ENCODE measurements at places on chromosomes 2 and 18.

DNA sequence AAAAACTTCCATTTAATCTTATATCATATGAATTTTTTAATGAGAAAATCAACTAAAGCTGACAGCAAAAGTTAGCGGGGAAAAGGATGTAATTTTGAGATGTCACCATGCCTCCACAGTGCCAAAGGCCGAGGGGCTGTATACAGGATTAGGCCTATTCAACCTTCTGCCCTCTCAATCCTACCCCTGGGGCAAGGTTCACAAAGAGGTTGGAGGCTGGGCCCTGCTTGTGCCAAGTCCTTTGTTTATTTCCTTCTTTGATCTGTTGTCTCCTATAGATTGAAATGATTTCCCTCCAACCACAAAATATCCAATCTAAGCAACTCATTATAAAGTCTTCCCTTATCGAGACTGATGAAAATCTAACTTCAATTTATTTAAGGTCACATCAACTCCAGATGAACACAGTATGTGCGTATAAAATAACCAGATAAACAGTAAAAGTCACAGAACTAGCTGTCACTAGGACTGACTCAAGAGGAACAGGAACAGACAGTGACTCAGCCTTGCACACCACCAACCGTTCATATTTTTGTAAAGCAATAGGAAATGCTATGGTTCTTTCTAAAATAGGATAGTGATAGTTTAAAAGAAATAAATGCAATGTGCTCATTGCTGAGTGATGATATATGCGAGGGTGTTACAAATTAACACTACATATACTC is 95.8 kb downstream of the SLC25A12 start:
- no peak for DNase-seq

DNA sequence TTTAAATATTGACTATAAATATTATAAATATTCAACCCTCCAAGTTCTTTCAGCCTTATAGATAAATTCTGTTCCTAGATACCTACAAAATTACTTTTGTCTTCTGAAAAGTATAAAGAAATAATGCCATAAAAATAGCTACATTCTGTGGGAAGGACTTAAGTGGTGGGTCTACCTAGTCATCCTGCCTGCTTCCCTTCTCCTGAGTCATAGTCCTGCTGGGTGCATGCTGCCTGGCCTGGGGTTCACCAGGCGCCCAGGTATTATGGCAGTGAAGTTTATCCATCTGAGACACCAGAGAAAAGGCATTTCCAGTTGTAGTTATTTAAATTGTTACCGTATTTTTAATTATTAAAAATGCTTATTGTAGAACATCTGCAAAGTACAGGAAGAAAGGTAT is 167.5 kb downstream of the SLC39A10 start:
- DNase-seq, result no peak

- no peak for DNase-seq
These were observed 21.5 kb downstream of the PKP4 start for GRCh38 chr2:158478237-158478636.

GRCh38 chr2:63589148-63589958 is 590 bp downstream of the MDH1 start:
- DNase-seq, result no peak

DNA sequence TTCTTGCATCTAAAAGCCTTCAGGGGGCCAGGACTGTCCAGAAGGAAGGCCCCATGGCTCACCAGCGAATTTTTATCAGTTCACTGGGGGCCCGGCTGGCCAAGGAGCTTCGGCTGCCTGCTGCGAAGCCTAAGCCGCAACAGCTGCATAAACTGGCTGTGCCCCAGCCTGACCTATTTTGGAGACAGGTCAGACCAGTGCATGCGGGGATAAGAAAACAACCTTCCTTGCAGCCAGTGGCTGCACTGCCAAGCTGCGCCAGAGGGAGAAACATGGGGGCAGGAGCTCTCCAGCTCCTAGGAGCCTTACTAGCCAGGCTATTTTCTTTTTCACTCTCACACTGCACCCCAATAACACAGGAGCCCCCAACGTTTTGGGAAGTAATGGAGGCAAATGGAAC is 15.2 kb downstream of the PAX3 start:
- no peak for DNase-seq

GRCh38 chr2:142190805-142191204 is 60.0 kb upstream of the LRP1B start:
- DNase-seq, result no peak

DNA sequence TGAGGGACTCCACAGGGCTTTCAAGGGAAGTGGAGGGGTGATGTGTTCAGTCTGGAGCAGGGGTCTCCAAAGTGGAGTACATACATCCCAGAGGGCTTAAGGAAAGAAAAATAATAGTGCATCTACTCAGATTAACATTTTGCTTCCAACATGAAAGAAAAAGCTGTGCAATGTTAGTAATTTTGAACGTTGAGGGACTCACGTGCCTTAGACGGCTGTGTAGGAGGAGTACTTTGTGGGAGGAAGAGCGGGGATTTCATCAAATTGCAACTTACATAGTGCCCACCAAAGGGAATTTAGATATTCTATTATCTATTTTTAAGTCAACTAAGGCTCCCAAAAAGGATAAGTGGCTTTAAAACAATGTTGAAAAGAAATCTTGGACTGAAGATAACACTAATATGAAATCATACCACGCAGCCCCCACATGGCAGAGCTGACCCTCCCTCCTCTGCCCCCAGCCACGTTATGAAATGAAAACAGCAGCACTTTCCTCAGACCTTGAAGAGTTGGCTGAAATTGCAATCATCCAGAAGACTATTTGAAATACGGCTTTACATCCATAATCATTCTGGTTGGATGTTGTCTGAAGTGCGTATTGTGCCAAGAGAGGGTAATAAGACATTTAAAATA is 42.9 kb downstream of the MEX3C start:
- no peak for DNase-seq

Measured in endothelial cell (in vitro differentiated cells).